T-helper 2 cell (primary cell): ENCODE measurements at places on chromosomes 1 and 21.

DNA sequence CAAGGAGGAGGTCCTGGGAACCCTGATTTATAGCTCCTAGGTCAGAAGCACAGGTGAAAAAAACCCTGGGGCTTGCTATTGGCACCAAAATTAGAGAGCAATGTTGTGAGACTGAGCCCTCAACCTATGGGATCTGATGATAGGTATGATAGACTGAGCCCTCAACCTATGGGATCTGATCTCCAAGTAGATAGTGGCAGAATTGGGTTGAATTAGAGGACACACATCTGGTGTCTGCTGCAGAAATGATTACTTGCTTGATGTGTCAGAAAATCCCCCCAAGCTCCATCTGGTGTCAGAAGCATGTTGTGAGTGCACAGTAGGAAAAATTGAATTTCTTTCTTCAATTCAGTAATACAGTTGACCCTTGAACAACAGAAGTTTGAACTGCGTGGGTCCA lies 62.4 kb downstream of the MAP3K21 start:
- DNase-seq: no peak

- DNase-seq: no peak
Observed at GRCh38 chr1:110860174-110860573, 12.8 kb upstream of the CD53 start.

DNA sequence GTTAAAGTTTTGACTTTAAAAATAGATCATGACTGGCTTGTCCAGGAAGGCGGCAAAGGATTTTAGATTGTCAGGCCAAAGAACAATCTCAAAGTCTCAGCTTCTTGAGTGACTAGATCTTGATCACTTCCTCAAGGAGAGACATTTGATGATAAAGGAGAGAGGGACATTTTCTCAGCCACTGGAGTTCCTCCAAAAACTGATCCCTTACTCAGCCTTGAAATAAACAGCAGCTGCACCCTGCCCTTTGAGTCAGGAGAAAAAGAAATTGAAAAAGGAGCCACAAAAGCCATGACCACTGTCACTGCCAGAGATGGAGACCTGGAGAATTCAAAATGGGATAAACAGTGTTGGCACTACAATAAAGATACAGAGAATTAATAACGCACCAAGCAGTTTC lies 288.4 kb upstream of the PRMT6 start:
- no peak for DNase-seq

- no peak for DNase-seq
Observed at GRCh38 chr1:19429611-19430010, 55.7 kb downstream of the CAPZB start.

GRCh38 chr21:35113064-35113463 lies 64.0 kb upstream of the RUNX1 start:
- DNase-seq: no peak

DNA sequence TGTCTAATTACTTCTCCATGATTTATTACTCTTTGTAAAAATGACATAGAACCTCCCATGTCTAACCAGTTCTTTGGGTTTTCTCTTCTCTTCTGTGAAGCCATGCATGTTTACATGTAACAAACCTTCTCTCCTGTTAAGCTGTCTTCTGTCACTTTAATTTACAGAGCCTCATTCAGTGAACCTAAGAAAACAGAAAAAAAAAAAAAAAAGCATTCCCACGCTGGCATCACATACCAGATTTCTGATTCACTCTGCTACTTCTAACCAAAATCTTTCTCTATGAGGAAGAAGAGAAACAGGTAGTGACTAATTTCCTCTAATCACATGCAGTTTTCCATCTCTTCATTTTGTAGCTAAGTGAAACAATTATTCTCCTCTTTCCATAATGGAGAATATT lies 141.4 kb upstream of the CXADR start:
- DNase-seq: no peak
